ENCODE measurements at places on chromosomes 7 and 10. TPM values are rescaled to one million over a fixed set of nuclear protein-coding genes. Genes with fewer than 3 reads are reported as not detected.

Gene CLDN15
- total RNA-seq, result 15.4 TPM

Gene DLG5
- total RNA-seq, result 79.6 TPM

Gene ADARB2
- 3.1 TPM for total RNA-seq

Gene DCLRE1A
- 3.2 TPM for total RNA-seq

Gene MARVELD1
- total RNA-seq, result 85.0 TPM

Gene ARPC1A
- total RNA-seq, result 99.5 TPM

Gene OR2A7
- total RNA-seq, result 2.0 TPM

Gene TSPAN15
- total RNA-seq, result 4.7 TPM

Gene CCL24
- total RNA-seq, result not detected

Gene AEBP1
- total RNA-seq, result 1,415 TPM

DNA sequence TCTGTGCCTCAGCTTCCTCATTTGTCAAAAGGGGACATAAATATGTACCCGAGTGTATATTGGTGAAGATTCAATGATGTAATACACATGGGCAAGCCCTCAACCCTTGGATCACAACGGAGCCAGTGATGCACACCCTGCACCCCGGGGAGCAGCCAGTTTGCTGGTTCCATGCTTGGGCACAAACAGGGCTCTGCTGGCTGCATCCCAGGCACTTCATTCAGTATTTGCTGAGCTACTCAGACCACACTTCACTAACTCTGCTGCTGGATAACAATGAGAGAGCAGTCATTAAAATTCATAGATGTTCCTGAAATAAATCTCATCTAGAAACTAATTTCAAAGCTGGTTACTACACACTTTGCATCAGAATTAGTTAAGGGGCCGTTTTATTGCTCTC lies 72.0 kb downstream of the SCRN1 start:
- DNase-seq, result no peak

GRCh38 chr7:22202141-22202540 lies 154.8 kb downstream of the RAPGEF5 start:
- DNase-seq, result no peak

DNA sequence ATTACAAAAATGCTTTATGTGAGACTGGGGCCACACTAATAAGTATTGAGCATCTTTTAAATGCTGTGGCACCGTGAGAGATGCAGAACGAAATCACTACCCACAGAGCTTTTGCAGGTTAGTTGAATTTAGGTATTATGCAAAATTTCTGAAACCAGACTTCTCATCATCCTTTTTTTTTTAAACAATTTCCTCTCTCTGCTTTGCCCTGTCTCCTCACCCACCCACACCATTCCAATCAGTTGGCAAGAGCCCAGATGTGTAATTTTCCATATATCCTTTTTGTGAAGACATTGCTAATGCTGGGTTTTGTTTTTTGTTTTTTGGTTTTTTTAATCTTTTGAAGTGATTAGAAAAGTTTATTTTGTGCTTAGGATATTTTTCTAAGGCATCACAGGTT lies 1.1 kb downstream of the YAE1 start:
- DNase-seq, result no peak

DNA sequence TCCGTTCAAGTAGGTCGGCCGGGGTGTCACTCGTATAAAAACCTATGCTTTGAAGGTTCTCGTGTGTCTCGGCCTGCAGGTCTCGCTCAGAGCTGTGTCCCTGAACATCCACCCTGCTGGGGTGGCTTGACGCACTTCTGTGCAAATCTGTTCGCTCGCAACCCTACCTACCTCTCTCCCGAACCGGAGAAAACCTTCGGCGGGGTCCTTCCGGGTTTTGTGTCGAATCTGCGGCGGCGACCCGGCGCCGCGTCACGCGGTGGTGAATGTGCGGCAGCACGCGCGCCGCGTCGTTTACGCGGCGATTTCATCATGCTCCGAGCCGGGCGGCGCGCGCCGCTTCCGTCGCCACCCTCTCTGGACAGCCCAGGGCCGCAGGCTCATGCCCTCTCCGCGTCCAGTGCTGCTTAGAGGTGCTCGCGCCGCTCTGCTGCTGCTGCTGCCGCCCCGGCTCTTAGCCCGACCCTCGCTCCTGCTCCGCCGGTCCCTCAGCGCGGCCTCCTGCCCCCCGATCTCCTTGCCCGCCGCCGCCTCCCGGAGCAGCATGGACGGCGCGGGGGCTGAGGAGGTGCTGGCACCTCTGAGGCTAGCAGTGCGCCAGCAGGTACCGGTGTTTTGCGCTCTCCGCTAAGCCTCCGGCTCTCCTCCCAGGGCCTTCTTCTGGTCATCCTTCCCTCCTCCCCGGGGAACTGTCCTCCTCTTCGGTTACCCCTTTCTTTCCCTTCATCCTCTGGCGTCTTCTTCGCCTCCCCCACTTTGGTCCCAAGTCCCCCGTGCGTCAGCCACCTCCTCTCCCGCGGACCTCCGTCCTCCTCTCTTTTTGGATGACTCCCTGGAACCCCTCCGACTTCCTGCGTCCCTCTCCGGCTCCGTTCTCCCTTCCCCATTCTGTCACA lies at the start of gene GARS1:
GARS1 (plus strand) TSS at position 339 of the 896 bp plus-strand sequence; CDS start at position 383, 44 bp downstream.
- peak; percentile 64 for DNase-seq

DNA sequence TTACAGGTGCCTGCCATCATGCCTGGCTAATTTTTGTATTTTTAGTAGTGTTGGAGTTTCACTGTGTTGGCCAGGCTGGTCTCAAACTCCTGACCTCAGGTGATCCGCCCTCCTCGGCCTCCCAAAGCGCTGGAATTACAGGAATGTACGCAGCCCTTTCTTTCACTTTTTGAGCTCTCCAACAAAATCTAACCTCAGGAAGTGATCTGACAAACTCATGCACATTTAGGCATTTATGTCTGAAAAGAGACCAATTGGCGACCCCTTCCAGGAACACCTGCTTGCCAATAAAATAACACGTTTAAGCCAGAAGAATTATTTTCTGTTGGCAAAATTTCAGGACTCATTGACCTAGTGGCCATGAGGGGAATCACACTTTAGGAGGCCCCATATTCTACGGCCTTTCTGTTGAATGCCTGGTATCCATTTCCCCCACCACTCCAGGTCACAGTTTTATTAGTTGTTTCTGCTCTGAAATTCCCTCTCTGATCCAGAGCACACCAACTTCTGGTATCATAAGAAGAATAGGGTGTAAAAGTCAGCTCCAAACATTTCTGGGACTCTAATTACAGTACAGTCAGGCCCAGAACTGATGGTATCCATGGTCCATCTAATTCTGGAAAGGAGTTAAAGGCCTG lies 65.8 kb upstream of the FRMD4A start:
- DNase-seq, result no peak

GRCh38 chr10:51896849-51897248 lies 197.5 kb upstream of the CSTF2T start:
- DNase-seq, result no peak

DNA sequence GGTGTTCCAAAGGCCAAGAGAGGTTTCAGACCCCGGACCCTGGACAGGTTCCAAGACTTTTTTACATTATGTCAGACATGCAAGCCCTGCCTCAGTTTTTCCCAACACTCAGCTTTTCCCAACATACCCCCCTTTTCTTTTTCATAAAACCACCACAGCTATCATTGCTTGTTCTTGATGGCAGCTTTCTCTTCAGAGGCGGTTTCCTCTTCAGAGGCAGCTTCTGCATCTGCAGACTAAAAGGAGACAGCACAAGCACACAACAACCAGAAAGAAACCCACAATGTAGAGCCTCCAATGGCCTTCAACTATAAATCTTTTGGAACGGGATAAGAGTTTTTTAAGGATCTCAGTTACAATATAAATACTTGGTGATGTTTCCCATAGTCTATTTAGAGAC lies 19.3 kb downstream of the GIMAP6 start:
- DNase-seq, result no peak

DNA sequence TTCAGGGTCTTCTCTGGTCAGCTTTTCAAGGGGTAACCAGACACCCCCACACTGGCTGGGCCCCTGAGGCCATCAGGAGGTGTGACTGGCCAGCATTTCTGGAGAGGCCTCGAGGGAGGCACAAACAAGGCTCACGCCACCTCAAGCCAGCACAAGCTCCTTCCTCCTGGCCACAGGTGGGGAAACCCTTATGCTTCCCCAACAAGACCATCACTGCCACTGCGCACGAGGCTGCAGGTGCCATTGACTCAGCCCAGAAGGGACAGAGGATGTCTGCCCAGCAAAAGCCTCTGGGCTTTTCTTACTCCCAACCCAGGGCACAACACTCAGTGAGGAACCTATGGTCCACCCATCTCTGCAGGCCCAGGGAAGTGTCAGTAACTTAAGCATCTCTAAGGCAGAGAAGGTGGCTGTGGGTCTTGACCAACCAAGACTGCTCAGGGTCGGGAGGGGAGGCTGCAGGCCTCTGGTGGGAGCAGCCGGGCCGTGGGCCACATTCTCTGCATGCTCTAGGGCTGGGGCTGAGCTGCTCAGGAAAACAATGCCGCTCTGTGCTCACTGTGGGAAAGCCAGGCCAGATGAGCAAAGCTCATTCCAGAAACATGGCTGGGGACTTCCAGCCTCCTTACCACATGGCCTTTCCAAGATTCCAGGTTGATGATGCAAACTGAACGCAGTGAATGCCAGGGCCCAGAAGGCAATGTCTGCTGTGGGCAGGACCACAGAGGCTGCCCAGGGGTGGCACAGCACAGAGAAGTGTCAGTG lies 24.2 kb upstream of the RASSF4 start:
- DNase-seq, result no peak

- DNase-seq, result no peak
These were observed 152.9 kb downstream of the CELF2 start for GRCh38 chr10:11170574-11170973.

- DNase-seq, result no peak
These were observed 80.9 kb downstream of the LRMDA start for GRCh38 chr10:75512203-75512933.

- no peak for DNase-seq
These were observed 173.5 kb downstream of the BMPER start for GRCh38 chr7:34078864-34079263.

DNA sequence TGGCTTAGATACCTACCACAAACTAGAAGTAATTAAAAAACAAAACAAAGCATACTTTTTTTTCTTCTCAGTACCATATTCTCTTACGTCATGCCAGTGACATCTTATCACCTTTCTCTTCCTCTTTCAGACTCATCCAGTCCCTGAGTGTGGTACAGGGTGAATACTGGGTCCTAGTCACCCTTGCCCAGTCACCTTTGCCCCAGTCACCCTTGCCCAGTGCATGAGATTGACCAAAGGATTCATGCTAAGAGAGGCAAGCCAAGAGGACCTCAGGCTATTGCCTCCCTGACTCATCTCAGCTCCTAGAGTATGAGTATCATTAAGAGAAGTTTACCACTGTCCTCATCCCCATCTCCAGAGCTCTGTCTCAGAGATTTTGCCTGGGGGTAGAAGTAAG lies 10.0 kb upstream of the TSPAN12 start:
- DNase-seq, result no peak

DNA sequence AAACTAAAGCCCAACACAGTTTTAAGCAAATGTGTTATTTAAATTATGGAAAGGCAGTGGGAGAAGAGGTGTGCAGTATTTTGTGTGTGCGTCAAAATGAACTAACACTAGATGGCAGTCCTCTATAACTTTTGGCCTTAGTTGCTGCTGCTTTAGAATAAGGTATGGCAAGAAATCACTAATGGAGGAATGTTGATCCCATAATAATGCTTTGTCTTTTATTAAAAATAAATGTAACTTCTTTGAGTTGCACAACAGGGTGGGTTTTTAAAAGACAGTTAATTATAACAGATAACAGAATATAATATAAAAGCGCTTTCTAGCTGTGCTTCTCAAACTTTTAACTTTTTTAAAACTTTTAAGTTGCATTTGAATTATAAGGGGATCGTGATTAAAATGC lies 56.4 kb downstream of the BBS9 start:
- DNase-seq, result no peak

- no peak for DNase-seq
These were observed 225.2 kb upstream of the FZD1 start for GRCh38 chr7:91039033-91039432.

- no peak for DNase-seq
These were observed 375 bp upstream of the FGF8 start for GRCh38 chr10:101776161-101776817.

GRCh38 chr10:125013529-125013872 lies 71.6 kb downstream of the ZRANB1 start:
- DNase-seq, result no peak

DNA sequence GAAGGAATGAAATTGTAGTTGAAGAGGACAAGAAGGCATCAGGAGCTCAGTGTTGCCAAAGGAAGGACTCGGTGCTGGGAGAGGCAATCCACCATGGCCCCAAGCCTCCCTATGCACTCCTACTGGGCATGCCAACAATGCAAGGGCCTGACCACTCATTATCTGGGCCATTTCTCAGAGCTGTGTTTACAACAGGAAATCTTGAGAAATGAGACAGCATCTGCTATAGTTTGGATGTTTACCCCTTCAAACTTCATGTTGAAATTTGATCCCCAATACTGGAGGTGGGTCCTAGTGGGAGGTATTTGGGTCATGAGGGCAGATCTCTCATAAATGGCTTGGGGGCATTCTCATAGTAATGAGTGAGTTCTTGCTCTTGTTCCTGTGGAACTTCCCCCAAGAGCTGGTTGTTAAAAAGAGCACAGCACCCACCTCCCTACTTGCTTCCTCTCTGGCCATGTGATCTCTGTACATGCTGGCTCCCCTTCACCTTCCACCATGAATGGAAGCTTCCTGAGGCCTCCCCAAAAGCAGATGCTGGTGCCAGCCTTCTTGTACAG lies 50.8 kb upstream of the AOAH start:
- DNase-seq, result no peak

DNA sequence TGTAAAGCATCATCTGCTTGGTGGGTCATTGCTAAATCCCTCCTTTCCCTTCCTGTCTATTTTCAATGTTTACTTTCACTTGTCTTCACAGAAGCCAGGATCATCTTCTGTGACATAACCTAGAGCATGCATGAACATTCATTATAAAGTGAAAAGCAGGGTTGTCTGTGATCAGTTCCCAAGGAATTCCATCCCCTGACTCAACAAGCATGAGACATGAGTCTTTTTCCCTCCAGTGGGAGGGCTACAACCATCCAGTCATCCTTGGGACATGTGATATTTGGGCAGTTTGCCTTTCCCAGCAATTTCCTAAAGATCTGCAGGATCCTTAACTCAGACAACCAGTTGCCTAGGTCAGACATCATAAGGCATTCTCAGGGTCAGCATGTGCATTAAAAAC lies 166.3 kb upstream of the TMEM196 start:
- no peak for DNase-seq

All from thoracic aorta (tissue), 2 donors.